ENCODE measurements at places on chromosomes 1 and 21.

DNA sequence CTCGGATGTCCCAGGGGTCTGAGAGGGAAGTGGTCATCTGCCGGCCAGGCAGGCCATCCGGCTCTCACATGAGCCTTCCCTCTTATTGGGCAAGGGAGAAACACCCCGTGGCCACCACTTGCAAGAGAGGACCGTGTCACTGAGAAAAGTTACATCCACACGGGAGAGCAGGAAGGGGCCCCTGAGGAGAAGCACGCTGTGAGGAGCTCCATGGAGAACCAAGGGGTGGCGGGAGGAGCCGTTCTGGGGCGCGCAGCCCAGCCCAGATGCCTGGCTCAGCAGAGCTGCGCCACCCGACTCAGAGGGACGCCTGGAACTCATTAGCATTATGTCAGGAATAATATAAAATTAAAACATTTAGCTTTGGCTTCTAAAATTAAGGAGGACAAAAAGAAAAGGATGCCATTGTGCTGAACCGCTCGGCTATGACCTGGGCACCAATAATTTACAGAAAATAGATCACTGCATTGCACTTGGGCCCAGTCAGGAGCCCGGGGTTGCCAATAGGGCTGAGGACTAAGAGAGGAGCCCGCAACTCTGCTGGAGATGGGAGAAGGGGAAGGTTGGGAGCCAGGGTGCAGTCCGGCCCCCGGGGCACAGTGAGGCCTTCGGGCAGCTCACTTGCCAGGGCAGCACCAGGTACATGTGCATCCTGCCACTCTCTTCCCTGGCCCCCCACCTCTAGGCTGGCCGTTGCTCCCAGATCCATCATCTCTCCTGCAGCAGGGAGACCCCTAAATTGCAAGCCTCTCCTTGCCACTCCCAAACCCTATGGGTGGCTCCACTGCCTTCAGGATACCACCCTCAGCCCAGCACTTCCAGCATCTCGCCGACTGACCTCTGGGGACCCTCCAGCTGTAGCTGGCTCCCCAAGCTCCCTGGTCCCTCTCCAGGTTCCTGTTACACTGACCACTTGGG is 84.8 kb downstream of the DMRTB1 start:
- DNase-seq: no peak

DNA sequence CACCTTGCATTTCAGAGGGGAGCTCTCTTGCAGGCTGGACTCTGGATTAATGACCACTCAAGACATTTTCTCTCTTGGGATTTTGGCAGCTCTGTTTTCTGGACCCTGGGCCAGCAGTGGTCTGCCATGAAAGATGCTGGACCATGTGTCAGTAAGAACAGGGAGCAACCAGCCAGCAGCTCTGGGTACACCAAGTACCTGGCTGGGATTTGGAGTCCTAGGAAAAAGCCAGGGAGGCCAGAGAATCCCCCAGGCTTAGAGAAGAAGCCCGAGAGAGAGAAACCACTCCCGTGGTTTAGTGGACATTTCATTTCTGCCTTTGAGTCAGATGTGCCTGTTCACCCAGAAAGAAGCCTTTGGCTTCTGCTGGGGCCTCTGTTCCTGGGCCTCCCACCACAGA is 2.5 kb downstream of the NFASC start:
- DNase-seq: no peak

DNA sequence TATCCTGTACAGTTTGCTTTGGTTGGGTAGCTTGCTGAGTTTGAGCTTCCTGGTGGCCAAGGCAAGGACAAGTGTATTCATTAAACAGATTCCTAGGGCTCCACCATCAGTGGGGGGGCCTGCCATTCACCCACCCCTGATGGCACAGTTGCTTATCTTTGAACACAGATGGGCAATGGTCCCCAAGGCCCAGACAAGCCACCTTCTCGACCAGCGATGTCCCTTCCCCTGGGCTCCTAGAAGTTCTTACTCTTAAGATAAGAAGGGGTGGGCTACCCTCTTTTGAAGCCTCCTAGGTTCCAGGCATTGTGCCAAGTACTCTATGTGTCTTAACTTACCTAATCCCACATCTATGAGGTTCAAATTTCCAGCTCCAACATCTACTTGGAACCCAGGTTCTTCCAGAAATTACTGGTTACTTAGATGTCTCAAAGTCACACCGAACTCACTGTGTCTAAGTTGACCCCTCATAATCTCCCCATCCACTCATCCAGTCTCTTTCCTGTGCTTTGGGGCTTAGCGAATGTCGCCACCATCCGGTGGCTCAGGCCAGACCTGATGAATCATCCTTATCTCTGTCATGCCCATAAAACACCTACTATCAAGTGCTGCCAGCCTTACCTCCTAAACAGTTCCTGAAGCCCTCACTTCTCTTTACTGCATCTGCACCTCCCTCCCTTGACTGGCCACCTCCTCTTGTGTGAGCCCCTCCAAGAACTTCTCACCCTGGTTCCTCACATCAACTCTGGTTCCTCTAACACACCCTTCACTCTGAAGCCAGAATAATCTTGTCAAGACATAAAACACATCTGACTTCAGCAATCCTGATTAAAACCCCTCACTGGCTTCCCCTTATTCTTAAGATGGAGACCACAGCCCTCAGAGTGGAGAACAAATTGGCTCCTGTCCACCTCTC is 50.1 kb downstream of the KLHDC7A start:
- DNase-seq: peak; percentile 33

DNA sequence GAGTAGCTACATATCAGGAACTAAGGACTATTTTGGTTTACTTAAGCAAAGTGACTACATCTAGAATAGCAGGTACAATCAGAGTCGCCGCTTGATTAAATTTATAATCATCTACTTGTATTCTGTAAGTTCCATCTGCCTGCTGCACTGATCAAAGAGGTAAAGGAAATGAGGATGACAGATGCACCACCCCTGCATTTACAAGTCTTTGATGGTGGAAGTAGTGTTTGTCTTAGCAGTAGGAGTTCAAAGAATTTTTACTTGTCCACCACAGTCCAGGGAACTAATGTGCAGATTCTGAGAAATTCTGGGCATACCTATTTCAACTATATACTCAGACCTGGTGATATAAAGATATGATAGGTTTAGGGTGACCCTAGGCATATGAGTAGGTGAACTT is 184.1 kb upstream of the IVNS1ABP start:
- DNase-seq: no peak

DNA sequence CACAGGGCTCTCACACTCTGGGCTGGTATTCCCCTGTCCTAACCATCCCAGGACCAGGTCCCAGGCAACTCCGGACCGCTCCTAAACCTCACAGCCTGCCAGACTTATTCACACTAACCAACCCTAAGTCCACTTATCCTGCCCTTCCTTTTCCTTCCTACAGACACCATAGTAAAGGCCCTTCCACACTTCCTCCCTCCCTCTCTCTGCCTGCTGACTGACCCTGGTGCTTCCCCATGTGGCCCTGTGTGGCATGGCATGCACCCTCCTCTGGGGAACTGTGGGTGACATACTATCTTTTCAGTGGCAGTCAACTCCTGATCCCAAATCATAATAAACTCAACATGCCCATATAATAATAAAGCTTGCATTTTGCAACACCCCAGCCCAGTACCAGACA is 155.1 kb upstream of the DNAH14 start:
- no peak for DNase-seq

- peak; percentile 23 for DNase-seq
Observed at GRCh38 chr1:56644064-56644918, 823 bp upstream of the PRKAA2 start.

GRCh38 chr1:204149635-204150565 is 1.9 kb downstream of the ETNK2 start:
- DNase-seq: no peak

DNA sequence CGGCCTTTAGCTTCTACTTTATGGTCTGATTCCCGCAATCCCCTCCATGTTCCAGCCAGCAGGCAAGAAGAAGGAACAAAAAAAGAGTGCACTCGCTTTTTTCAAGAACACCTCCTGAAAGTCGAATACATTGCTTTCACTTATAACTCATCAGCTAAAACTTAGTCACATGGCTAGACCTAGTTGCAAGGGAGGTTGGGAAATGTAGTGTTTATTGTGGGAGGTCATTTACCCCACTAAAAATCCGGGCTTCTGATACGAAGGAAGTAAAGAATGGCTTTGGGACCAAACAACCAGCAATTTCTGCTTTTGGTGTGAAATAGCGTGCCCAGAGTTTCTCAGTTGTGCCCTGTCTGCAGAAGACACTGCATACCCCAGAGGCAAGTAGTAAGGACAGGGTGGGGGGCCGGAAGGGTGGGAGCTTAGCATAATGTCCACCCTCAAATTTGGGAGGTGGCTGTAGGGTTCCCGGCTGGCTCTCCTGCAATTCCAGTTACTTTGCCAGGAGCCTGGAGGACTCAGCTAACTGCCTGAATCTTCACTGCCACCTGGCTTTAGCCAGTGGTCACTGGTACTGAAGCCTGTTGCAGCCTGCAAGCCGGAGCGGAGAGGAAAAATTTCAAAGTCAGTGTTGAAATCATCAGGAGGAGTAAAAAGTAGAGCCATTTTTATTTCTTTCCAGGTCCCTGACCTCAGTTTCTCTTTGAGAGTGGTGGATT is 57.7 kb upstream of the F3 start:
- peak; percentile 18 for DNase-seq

DNA sequence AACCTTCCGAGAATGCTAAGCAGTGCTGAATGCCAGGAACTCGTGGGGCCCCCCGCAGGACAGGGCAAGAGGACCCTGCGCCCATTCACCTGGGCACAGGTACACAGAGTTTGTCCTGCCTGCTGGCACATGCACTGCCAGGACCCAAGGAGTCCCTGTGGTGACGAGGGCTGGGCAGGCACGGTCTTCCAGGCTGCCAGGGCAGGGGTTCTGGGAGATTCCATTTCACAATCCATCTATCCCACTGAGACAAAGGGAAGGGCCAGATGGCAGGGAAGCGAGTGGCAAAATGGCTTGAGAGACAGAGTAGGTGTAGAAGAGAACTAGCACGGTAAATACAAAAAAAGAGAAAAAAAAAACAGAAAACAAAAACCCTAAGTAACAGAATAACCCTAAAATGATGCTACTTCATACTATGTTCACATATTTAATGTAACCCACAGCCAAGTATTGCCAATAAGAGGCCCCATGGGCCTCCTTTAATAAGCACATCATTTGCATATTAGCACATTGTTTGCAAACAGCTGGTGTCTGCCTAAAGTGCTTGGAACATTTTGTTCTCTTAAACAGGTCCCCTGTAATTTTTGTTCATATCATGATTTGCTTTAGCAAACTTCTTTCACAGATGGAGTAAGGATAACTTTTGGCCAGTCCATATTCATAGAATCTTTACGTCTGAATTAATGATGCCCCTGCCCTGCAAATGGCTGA is 83.8 kb downstream of the STUM start:
- no peak for DNase-seq

DNA sequence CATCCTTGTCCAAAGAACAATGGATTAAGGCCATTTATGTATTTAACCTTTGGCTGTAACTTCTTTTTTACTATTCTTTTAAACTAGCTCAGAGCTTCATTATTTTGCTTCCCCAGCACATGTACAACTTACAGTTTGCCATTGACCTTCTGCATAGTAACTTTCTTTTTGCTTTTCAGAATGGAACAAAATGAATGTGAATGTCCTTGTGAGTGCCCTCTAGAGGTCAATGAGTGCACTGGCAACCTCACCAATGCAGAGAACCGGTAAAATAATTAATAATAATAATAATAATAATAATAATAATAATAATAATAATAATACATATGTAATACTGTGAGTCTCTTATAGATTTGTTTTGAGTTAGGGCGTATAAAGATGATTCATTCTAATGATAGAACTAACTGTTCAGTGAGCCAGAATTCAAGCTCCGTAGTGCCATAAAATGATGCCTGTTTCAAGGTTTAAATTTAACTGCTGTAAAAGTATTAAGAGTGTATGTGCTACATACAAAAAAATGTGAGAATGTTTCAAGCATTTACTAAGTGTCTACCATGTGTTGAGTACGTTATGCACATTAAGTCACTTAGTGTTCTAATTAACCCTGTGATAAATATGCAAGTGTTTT is 69.0 kb upstream of the RAVER2 start:
- DNase-seq: no peak

GRCh38 chr1:11365744-11366387 is 92.9 kb downstream of the UBIAD1 start:
- no peak for DNase-seq

- no peak for DNase-seq
Observed at GRCh38 chr1:207822124-207822601, 70.3 kb downstream of the CD46 start.

GRCh38 chr1:109993885-109994284 is 9.3 kb downstream of the AHCYL1 start:
- peak; percentile 51 for DNase-seq
